ENCODE measurements at places on chromosomes 5 and 9.

GRCh38 chr9:98220911-98221310 lies 28.5 kb upstream of the CORO2A start:
- DNase-seq, result no peak

DNA sequence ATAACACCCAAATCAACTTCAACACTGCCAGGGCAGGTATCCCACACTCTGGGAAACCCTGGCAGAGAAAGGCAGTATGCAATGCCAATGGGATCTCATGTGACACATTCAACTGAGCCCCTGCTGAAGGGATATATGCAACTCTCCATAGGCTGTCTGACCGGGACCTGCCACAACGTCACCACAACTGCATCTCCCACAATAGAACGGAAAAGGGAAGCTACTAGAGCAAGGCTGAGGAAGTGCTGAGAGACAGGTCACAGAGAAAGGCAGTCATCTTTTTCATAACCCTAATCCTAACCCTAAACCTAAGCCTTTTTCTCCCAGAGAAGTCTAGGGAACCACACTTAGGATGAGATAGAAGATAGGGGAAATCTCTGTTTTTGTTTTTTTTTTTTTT lies 345.9 kb upstream of the CD180 start:
- DNase-seq, result no peak

- DNase-seq, result no peak
Measured at GRCh38 chr9:4833781-4834560, 41.2 kb downstream of the RCL1 start.

DNA sequence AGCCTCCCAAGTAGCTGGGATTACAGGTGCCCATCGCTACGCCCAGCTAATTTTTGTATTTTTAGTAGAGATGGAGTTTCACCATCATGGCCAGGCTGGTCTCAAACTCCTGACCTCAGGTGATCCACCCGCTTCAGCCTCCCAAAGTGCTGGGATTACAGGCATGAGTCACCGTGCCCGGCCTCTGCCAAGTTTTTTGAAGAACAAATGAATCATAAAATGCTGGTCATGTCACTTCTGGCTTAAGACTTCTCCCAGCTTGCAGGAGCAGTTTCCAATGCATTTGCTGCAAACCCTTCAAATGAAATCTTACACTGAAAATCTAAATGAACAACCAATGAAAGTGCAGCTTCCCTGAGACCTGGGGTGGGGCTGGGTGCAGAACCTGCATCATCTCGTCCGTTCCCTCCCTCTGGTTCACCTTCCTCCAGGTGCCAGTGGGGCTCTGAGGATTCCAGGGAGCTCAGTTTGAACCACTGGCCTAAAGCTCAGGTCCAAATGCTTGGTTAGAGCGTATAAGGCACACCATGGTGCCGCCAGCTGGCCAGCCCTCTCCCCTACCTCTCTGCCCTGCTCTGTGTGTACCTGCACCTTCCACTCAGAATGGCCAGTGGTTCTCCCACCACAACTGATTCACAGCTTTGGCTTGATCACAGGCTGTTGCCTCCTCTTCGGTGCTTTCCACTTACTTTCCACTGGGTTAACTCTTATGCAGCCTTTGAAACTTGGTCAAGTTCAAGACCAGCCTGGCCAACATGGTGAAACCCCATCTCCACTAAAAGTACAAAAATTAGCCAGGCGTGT lies 39.8 kb upstream of the FUBP3 start:
- no peak for DNase-seq

- no peak for DNase-seq
Measured at GRCh38 chr5:123700624-123701287, 188.8 kb downstream of the CSNK1G3 start.

DNA sequence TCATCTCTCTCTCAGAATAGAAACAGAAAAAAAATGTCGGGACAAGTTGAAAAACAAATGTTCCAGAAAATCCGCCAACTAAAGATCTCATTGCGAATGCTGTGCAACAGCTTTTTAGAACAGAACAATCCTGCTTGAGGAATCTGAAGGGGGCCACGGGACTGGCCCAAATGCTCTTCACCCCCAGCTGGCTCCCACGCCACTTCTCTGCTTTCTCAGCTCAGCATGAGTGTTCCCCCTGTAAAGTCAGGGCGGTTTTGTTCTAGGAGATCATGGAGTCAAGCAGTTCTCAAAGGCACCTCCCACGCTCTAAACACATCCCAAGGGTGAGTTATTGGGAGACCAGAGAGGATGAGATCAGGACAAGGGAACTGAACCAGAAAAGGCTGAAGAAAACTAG lies 31.5 kb downstream of the DIRAS2 start:
- no peak for DNase-seq

- no peak for DNase-seq
Measured at GRCh38 chr9:2338777-2339365, 282.7 kb upstream of the VLDLR start.

DNA sequence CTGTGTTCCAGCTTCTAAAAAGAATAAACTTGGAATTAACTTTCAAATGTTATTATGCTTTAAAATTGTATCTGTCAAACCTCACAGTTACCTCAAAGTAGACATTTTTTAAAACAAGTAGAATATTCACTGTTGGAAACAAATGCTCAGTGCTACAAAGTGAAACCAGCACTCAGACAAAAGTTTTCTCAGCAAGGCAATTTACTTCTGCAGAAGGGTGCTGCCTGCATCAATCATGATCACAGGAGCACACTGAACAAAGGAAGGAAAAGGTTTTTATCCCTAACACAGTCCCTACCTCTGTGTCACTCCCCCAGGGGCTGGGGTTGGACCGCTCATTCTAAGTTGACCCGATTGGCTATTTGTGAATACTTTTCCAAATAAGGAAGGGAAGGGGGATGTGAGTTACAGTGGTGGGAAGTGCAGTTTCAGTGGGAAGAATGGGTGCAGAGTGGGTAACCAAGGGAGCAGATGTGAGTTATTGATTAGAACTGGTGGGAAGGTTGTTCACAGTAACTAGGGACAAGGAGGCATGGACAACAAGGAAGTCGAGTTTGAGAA lies 63.0 kb upstream of the CDK20 start:
- DNase-seq, result no peak

DNA sequence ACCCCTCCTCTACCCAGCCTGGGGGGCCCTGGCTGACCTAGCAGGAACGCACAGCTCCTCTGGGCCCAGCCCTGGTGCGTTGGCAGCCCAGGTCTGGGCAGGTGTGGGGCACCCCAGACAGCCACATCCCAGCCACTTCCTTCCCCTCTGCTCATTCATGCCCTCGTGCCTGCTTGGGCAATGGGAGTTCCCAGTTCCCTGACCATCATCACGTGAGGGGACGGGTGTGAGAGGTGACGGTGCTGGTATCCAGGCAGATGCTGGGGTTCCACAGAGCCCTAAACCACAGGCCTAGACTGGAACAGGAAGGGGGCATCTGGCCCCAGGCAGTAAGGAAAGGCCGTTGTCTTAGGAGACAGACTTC lies 8.4 kb downstream of the RALGDS start:
- DNase-seq, result no peak

DNA sequence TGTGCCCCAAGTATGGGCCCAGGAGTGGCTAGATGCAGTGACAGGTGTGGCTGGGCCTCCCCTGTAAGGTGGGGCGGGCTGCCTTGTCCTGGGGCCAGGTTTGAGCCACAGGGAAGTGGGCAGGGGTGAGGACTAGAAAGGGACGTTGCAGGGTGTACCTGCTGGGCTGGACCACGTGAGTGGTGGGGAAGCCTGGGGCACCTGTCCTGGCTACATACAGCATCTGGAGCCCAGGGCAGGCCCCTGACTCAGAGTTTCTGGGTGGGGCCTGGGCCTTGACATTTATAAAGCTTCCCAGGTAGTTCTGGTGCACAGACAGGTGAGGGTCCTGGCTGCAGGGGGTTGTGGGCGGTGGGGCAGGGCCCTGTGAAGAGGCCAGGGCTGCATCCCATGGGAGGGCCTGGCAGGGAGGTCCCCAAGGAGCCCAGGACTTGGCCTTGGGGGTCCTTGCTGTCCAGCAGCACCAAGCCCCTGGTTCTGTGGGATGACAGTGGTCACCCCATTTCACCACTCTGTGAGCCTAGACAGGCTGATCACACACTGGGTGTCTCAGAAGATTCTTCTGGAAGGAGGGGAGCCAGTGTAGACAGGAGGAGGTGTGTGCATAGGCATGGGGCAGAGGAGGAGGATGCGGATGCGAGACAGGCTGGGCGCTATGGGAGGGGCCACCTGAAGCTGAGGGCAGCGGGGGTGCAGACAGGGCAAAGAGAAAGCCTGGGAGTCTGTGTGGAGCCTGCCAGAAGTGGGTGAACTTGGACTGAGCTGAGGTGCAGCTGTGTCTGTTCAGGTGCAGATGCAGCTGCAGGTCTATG lies 94.0 kb downstream of the PHF2 start:
- no peak for DNase-seq

- no peak for DNase-seq
Measured at GRCh38 chr5:65133477-65134110, 348.1 kb downstream of the ADAMTS6 start.

- no peak for DNase-seq
Measured at GRCh38 chr9:38263532-38263931, 129.0 kb upstream of the ALDH1B1 start.

DNA sequence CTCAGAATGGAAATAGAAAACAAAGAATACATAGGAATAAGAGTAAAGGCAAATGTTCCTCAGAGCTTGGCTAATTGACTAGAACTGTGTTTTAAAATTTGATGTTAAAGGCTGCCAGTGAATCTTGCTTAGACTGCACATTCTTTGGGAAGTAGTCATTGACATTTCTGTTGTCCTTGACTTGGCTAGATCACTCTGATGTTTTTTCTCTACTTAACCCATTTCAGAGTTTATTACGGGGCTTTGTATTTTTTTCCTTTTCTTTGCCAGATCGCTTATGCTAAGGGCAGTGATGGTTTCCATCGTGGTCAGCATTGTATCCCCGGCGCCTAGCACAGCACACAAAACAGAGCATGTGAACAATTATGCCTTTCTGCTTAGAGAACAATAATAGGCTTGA lies 1126.7 kb upstream of the CDH9 start:
- DNase-seq, result no peak

GRCh38 chr5:100787648-100788047 lies 115.4 kb downstream of the ST8SIA4 start:
- no peak for DNase-seq

- no peak for DNase-seq
Measured at GRCh38 chr5:96033116-96033515, 71.5 kb upstream of the ELL2 start.

DNA sequence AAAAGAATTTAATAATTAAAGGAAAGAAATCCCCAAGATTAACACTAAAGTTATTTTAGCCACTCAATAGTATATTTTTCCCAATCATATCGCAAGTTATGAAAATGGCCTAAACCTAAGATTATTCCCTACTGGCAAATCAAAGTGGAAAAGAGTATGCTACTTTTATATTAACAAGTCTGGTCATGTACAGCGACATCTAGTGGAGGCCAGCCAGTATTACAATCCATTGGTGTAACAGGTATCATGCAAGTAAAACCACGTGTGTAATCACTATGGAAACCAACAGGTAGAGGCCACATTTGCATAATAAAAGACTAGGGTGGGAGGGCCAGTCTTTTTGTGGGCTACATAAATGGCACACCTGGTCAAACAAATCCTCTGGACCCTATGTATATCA lies 976.4 kb upstream of the CDH9 start:
- no peak for DNase-seq

DNA sequence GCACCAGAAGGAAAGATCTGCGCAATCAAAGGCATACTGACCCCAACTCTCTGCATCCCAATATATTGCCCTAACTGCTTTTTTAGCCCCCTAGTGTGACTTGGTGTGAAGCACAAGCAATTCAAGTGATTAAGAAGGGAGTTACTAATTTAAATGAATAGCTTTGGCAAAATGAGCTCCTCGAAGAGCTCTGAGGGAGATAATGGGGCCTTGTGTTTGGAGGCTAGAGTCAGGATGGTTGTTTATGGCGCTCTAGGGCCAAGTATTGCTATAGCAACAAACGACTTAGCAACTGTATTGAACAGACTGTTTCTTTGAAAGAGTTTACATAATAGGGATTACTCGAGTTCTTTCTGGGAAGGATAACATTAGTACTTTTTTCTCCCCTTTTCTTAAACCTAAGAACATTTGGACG lies 11.5 kb upstream of the C5orf58 start:
- no peak for DNase-seq

DNA sequence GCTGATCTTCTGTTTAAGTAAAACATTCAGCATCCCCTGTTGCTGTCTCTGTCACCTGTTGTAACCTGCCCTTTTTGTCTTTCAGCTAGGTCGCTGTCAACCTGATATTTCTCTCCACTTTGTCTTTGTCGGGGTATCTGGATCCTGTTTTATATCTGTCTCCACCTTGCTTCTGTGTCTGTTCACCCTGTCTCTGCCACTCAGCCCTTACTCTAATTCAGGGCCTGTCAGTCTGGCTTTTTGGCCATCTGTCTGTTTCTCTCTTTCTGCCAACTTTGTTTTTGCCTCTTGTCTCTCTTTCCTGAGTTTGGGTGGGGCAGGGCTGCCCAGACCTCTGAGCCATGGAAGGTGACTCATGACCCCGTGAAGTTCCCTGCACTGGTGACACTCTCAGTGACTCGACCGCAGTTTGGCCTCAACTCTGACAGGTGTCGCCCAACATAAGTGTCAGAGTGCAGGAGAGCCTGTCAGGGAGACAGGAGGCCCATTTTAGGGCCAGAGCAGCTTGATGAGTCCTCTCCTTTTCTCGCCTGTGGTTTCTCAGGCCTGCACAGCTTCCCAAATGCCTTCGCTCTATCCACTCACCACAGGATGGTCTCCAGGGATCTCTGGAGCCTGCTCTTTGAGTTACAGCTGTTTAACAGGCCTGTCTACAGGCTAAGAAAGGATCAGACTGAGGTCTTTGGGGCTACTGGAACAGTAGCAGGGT lies 868 bp downstream of the ZBTB43 start:
- DNase-seq, result peak; percentile 78

- DNase-seq, result no peak
Measured at GRCh38 chr9:2934241-2934650, 90.4 kb upstream of the PUM3 start.

- no peak for DNase-seq
Measured at GRCh38 chr5:170254056-170254455, 21.3 kb downstream of the C5orf58 start.

DNA sequence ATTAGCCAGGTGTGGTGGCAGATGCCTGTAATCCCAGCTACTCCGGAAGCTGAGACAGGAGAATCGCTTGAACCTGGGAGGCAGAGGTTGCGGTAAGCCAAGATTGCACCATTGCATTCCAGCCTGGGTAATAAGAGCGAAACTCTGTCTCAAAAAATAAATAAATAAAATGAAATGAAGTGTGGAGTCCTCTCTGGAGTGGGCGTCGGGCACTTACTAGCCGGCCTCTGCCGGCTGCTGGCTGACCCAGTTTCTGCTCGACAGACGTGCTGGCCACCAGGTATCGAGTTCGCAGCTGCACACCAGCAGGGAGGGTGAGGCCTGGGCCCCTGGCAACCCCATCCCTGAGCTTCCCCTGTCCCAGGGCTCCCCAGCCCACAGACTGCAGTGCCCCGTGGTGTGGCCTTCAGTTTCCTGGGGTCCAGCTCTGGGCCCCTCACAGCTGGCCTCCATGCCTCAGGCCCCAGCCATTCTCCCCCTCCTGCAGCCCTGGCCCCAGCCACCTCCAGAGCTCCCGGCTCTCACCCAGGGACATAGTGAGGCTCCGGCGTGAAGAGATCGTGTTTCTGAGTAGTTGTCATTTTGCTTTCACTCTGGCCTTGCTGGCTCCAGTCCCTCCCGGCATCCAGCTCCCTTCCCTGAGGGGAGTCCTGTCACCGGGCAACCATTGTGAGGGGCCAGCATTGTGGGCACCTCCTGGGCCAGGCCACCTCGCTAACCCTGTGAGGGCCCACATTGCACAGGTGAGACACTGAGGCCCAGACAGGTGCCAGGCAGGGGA lies 3.8 kb upstream of the STPG3 start:
- DNase-seq, result no peak

All from GM12864 (cell line).